Fibroblast of mammary gland (primary cell): ENCODE measurements at places on chromosomes 3 and 15.

DNA sequence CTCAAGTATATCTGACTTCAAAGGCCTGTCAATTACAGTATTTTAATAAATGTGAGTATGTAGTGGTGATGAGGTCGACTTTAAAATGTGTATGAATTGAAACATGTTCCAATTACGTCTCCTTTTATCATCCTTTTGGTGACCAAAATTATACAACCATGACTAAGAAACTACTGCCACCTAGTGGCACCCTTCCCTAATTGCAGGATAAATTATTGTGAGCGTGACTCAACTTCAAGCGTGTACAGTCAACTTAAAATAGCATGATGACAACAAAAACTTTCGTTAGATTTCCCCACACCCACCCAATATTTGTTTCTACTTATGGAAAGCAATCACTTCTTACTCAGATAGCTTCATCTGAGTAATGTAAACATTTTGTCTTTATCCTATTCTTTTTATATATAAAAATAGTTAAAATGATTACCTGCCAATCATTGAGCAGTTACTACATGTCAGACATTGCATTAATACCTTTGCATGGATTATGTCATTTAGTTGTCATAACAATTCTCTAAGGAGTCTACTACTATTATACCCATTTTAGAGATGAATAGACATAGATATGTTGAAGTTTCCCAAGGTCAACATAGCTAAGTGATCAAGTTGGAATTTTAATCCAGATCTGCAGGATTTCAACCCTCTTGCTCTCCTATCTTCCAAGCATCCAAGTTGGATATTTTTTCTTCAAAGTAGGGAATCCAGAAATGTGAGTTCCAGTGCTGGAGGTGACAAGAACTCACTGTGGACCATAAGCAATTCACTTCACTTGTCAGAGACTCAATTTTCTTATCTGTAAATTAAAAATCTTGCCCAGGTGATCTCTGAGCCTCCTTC, 106.0 kb downstream of the MEX3B start:
- peak; percentile 66 for DNase-seq

- peak; percentile 38 for DNase-seq
Observed at GRCh38 chr3:120052677-120053076, 41.6 kb downstream of the GSK3B start.

DNA sequence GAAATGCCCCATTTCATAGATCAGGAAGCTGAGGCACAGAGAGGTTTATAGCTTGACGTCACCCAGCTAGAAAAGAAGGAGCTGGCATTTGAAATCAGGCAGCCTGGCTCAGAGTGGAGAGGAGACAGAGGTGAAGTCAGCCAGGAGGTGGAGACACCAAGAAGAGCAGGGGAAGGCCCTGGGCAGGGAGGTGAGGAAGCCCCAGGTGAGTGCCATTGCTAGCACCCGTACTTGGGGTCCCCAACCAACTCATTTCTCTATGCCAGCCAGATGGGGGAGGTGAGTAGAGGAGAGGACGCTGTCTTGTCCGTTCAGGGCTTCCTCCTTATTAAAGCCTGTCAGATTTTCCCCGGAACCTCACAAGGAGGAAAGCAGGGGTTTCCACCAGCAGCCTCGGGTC, 149.6 kb upstream of the TLE3 start:
- DNase-seq, result no peak

- DNase-seq, result no peak
Observed at GRCh38 chr15:90987561-90988141, 6.7 kb downstream of the PRC1 start.

- DNase-seq, result no peak
Observed at GRCh38 chr3:127692501-127693335, 20.0 kb downstream of the ABTB1 start.

DNA sequence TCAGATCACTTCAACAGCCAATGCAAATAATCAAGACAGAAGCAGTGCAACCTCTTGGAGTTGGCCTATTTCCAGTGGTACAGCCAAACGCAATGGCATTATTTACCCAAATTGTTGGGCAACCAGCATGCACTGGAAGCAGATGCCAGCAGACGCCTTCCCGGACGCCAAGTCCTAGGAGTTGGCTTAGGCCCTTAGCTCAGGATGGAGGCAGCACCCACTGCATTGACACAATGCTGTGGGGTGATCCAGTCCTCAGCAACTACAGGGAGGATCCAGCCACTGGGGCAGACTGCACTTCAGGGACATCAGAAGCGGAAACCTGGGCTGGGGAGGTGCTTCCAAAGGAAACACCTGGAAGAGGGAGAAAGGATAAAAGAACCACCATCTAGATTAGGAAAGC, 290.4 kb downstream of the FAM43A start:
- no peak for DNase-seq

DNA sequence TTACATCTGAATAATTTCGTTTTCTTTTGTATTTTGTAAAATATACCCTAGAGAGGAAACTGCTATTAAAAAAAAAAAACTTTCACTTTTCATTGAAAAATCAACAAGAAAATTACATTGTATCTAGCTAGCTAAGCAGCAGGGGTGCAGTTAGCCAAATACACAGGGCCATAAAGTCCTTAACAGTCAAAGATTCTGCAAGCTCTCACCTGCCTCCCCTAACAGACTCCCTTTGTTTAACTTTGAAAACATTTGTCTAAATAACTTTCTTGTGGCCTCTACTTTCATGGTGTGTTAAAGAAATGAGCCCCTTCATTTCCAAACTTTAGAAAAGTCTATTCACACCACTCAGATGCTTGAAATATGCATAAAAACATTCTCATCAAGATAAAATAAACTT, 23.3 kb downstream of the CBLB start:
- DNase-seq, result no peak

DNA sequence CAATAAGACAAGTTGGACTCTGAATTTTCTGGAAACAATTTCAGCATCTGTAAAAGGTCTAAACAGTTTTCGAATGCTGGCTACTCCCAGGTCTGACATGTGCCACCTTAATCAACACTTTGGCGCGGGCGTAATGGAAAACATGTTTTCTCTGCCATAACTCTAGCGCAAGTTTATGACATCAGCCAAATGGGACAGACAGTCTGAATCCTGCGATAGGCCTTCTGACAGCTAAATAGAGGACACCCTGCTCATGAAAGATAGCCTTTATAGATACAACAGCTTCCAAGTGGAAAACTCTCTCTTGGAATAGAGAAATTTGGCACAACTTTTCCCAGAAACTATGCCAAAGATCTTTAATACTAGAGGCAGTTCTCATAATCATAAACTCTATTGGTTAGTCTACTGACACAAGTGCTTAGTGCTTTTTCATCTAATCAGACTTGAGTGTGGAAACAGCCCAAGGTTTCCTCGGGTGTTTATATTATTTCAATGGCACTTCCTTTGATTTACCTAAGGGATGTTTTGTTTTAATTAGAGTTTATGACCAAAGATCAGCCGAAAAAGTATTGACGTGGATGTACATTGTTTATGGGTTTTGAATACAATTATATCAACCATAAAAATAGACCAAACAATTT, 120.1 kb upstream of the DPH6 start:
- peak; percentile 48 for DNase-seq

- no peak for DNase-seq
Observed at GRCh38 chr3:17915341-17915740, 172.9 kb upstream of the TBC1D5 start.

DNA sequence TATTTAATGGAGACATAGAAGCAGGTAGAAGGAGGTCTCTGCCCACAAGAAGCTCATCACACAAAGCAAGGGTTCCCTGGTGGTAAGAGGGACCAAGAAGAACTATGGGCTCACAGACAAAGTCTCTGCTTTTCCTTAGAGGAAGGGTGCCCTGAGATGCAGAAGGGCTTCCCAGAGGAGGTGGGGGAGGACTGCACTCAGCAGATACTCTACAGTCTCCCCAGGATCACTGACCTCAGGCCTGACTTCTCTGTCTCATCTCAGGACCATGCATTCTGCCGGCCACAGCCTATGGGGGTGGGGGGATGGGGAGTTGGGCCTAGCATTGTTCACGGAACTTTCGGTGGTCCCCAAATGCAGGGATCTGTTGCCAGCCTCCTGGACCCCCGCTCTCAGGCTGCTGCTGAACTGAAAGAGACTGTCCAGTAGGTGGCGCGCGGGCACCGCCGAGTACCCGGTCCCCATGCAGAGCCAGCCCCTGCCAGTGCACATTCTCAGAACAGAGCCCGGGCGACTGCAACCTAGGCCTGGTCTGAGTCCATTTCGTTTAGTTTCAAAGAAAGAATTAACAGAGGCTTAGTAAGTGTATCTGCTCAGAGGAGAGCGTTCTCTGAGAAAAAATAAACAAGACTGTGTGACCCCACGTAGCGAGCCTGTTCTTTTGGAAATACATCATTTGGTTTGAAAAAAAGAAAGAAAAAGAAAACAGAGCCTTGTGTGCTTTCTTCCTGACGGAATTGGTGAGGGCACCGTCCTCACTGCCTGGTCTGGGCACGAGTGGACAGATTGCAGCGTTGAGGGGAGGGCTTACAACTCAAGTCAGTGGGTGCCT, 74.1 kb downstream of the LRTM1 start:
- DNase-seq, result peak; percentile 60

DNA sequence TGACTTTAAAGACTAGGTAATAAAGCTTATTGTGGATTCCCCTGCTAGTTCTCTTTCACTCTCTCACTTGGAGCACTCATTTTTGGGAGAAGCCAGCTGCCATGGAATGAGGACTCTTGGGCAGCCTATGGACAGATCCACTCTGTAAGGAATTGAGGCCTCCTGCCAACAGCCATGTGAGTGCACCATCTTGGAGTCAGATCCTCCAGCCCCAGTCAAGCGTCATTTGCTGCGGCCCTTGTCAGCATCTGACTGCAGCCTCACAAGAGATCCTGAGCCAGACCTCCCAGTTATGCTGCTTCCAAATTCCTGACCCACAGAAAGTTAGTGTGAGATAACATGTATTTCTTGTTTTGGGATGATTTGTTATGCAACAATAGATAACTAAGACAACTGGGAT, 101.9 kb downstream of the SEMA6D start:
- no peak for DNase-seq

GRCh38 chr3:133987136-133987535, 42.6 kb downstream of the SLCO2A1 start:
- DNase-seq, result no peak

DNA sequence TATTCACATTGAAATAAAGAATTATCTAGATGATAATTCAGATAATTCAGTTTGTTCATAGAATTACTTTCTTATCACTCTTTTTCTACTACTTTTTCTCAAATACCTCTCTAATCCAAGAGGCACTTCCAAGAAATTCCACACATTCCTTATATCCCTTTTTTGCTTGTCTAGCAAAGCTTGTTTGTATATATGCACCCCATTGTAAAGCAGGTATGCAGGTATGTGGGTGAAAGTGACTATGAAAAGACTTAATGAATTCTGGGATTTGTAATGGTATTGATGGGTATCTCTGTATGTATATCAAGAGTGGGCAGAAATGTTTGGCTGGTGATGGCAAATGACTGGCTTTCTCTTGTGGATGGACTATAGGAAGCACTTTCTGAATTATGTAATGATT, 94.1 kb upstream of the FGF7 start:
- DNase-seq, result no peak

GRCh38 chr3:116070061-116070460, 375.2 kb downstream of the LSAMP start:
- no peak for DNase-seq
